Large intestine (tissue), 12 donors: ENCODE measurements at places on chromosomes 6 and 20.

GRCh38 chr20:48193627-48194425, 408.5 kb upstream of the SULF2 start:
- H3K4me3 ChIP-seq, result no peak overlapping the region
- H3K27me3 ChIP-seq, result no peaks in the 10 kb centered on the region
- H3K4me1 ChIP-seq, result peaks cover 9% of the 10 kb centered on the region
- H3K36me3 ChIP-seq, result no peaks in the 10 kb centered on the region
- no peak overlapping the region for H3K27ac ChIP-seq

DNA sequence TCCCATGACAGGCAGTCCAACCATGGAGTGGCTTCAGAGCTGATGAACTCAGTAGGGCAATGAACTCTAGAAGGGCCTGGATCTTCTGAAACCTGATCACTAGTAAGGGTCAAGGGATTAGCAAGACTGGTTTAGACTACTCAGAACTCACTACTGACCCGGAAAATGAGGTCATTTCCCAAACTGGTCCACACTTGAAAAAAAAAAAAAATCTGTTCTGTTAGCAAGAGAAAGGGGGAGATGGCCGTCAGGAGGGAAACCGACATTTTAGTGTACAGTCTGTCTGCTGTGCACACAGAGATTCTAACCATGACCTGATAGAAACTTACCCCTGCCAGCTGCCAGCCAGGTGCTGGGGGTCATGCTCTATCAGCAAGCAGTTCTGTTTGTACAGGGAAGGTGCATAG, 262.4 kb upstream of the AGPAT4 start:
- H3K27me3 ChIP-seq, result no peaks in the 10 kb centered on the region
- no peak overlapping the region for H3K27ac ChIP-seq
- no peak for DNase-seq
- no peaks in the 10 kb centered on the region for H3K36me3 ChIP-seq
- no peak overlapping the region for H3K4me3 ChIP-seq

- peaks cover 9% of the 10 kb centered on the region for H3K27me3 ChIP-seq
- DNase-seq, result no peak
- no peak overlapping the region for H3K27ac ChIP-seq
- H3K4me1 ChIP-seq, result peaks cover 11% of the 10 kb centered on the region
These were observed 18.6 kb downstream of the KCNK17 start for GRCh38 chr6:39295611-39296011.

- no peak for DNase-seq
- no peaks in the 10 kb centered on the region for H3K27me3 ChIP-seq
- H3K4me3 ChIP-seq, result no peak overlapping the region
- H3K27ac ChIP-seq, result no peak overlapping the region
- H3K36me3 ChIP-seq, result no peaks in the 10 kb centered on the region
These were observed 29.6 kb downstream of the RAMACL start for GRCh38 chr6:166556863-166557322.

- peaks cover 2% of the 10 kb centered on the region for H3K4me1 ChIP-seq
- H3K27ac ChIP-seq, result no peak overlapping the region
- peak; percentile 48 for DNase-seq
- peaks cover 4% of the 10 kb centered on the region for H3K27me3 ChIP-seq
- H3K4me3 ChIP-seq, result no peak overlapping the region
These were observed 80.2 kb downstream of the ERMARD start for GRCh38 chr6:169831450-169832246.

- H3K4me3 ChIP-seq, result no peak overlapping the region
- no peaks in the 10 kb centered on the region for H3K4me1 ChIP-seq
- no peak overlapping the region for H3K27ac ChIP-seq
- no peak for DNase-seq
- H3K27me3 ChIP-seq, result no peaks in the 10 kb centered on the region
These were observed 226.2 kb downstream of the TTLL2 start for GRCh38 chr6:167550941-167551627.

- no peak for DNase-seq
- H3K27ac ChIP-seq, result peak overlapping the region; percentile 96
- peaks cover 41% of the 10 kb centered on the region for H3K4me1 ChIP-seq
- H3K36me3 ChIP-seq, result no peaks in the 10 kb centered on the region
- no peak overlapping the region for H3K4me3 ChIP-seq
These were observed 24.6 kb downstream of the CEBPB start for GRCh38 chr20:50215101-50215690.

DNA sequence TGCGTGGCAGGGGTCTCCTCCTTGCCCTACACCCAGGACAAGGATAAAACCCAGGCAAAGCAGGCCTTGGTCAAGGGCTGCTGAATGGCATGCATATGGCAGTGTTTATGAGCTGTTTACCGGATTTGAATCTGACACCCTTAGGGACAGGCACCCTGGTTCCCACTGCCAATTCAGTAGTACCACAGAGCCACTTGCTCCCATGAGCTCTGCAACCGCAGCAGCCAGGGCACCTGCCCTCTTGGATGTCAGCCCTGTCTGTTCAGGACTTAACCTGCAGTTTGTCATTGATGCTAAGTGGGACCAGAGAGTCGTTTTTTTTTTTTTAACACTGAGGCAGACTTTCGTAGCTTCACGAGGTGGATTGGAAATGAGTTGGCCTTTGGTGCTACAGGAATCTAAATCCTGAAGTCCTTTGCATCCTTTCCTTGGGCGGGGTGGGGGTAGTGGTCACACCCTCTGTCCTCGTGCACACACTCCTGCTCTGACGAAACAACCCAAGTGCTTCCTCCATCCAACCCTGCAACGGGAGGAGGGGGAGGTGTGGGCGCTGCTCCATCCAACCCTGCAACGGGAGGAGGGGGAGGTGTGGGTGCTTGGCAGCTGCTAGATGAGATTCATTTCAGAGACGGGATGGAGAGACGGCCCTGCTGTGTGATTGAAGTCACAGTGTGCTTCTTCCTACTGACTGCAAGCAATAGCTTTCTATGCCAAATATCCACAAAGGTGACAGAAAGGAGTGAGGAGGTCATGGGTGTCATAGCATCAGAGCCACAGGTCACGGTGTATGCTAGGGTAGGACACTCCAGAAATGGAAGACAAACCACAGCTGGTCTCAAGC, 166.5 kb downstream of the SMOC2 start:
- H3K4me1 ChIP-seq, result no peaks in the 10 kb centered on the region
- H3K27me3 ChIP-seq, result peaks cover 24% of the 10 kb centered on the region
- no peaks in the 10 kb centered on the region for H3K36me3 ChIP-seq
- H3K4me3 ChIP-seq, result no peak overlapping the region
- no peak overlapping the region for H3K27ac ChIP-seq

- no peaks in the 10 kb centered on the region for H3K36me3 ChIP-seq
- H3K4me3 ChIP-seq, result no peak overlapping the region
- DNase-seq, result no peak
- H3K4me1 ChIP-seq, result peaks cover 4% of the 10 kb centered on the region
- H3K27me3 ChIP-seq, result no peaks in the 10 kb centered on the region
- no peak overlapping the region for H3K27ac ChIP-seq
These were observed 94.4 kb downstream of the PLCB4 start for GRCh38 chr20:9163251-9163650.

- peaks cover 9% of the 10 kb centered on the region for H3K36me3 ChIP-seq
- peaks cover 6% of the 10 kb centered on the region for H3K4me1 ChIP-seq
These were observed 31.2 kb downstream of the GCNT2 start for GRCh38 chr6:10552270-10552810.

DNA sequence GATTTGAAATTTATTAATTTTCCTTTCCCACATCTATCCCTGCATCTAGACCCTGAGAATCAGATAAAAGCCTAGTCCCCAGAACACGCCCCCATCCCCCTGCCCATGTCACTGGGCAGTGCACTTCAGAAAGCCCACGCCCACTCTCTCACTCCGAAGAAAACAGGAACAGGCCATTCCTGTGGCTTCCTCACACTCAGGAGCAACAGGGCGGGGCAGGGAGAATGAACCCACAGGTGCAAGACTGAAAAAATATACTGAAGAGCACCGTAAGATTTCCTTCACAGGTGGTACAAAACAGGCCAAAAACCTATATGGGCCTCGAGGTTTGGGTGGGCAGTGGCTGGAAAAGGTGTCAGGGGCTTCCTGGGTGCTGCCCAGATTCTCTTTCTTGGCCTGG, 3.4 kb downstream of the OXT start:
- H3K27me3 ChIP-seq, result peaks cover 15% of the 10 kb centered on the region
- H3K36me3 ChIP-seq, result no peaks in the 10 kb centered on the region
- H3K27ac ChIP-seq, result no peak overlapping the region

- H3K27ac ChIP-seq, result peak overlapping the region; percentile 99
- H3K4me1 ChIP-seq, result peaks cover 36% of the 10 kb centered on the region
- H3K4me3 ChIP-seq, result peak overlapping the region; percentile 66
- no peaks in the 10 kb centered on the region for H3K27me3 ChIP-seq
These were observed 1.4 kb downstream of the MAPK13 start for GRCh38 chr6:36131511-36132245.

- no peaks in the 10 kb centered on the region for H3K36me3 ChIP-seq
- no peaks in the 10 kb centered on the region for H3K4me1 ChIP-seq
- H3K27me3 ChIP-seq, result no peaks in the 10 kb centered on the region
- no peak overlapping the region for H3K4me3 ChIP-seq
- no peak for DNase-seq
- H3K27ac ChIP-seq, result no peak overlapping the region
These were observed 104.6 kb upstream of the FRMD1 start for GRCh38 chr6:168183613-168183970.

DNA sequence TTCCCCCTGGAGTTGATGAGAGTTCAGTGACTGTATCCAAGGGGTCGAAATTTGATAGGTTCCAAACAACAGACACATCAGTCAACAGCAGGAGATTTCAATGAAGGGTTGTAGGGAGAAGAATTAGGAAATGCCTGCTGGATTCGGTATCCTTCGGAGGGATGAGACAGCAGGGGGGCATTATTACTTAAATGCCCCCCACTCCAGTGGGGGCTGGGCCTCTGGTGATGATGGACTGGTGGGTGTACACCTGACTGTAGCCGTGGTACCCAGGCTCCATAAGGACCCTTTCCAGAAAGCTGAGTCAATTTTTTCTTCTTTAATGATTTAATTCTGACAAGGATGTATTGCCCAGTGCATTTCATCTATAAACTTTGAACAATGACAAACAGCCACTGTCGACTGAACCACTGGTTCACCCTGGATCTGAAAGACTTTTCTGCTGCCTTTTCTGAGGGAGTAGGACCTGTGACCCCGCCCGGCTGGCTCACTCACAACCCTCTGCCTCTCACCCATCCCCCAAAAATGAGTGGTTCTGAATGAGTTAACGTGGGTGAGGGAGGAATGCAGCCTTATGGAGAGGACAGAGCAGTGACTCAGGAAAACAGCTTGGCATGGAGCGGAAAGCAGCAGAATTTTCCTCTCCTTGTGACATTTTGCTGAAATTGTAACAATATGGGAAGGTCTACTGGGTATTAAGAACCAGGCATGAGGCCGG, 41.0 kb downstream of the ZMYND8 start:
- H3K27ac ChIP-seq, result peak overlapping the region; percentile 0
- no peak for DNase-seq
- no peak overlapping the region for H3K4me3 ChIP-seq
- peaks cover 57% of the 10 kb centered on the region for H3K4me1 ChIP-seq
- no peaks in the 10 kb centered on the region for H3K27me3 ChIP-seq
- H3K36me3 ChIP-seq, result peaks cover 8% of the 10 kb centered on the region

- H3K27ac ChIP-seq, result no peak overlapping the region
- H3K4me1 ChIP-seq, result peaks cover 5% of the 10 kb centered on the region
- DNase-seq, result no peak
These were observed 102.5 kb downstream of the PAK5 start for GRCh38 chr20:9736373-9736772.

GRCh38 chr6:136025736-136026135, 174.2 kb downstream of the PDE7B start:
- H3K36me3 ChIP-seq, result no peaks in the 10 kb centered on the region
- H3K4me3 ChIP-seq, result no peak overlapping the region
- no peak overlapping the region for H3K27ac ChIP-seq
- DNase-seq, result no peak
- no peaks in the 10 kb centered on the region for H3K27me3 ChIP-seq
